Activated T-cell treated with anti-CD3 and anti-CD28 coated beads for 48 hours (primary cell): ENCODE measurements at places on chromosomes 7 and 10.
A peak's percentile ranks its signal among the peaks of the same experiment; 100 is the strongest.

- peak; percentile 42 for DNase-seq
Measured at GRCh38 chr10:102714621-102715455, at the start of gene SFXN2. Gene SFXN2 (plus strand): TSS chr10:102714636. CDS start chr10:102726637, 12,001 bp downstream.

GRCh38 chr7:152643979-152644559, 31.9 kb downstream of the XRCC2 start:
- DNase-seq: no peak

GRCh38 chr10:33676606-33677339, 342.3 kb upstream of the NRP1 start:
- DNase-seq: no peak

- no peak for DNase-seq
Measured at GRCh38 chr10:12391206-12391605, 41.9 kb downstream of the CAMK1D start.

DNA sequence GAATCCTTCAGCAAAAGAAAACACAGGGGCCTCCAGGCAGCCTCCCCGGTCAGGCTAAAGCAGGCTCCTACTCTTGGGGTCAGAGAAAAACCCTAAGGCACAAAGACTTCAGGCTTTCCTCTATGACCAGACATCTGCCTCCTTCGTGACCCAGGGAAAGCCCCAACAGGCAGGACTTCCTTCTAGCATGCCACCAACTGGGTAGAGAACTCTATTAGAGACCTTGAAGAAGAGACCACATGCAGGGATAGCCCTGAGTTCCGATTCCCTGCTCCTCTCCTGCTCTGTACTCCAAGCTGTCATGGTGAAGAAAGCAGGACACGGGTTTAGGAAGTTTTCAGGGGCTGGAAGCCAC, 1.3 kb downstream of the TRPV6 start:
- DNase-seq: no peak
